ENCODE measurements at places on chromosomes 1 and 21.
A peak's percentile ranks its signal among the peaks of the same experiment; 100 is the strongest.

DNA sequence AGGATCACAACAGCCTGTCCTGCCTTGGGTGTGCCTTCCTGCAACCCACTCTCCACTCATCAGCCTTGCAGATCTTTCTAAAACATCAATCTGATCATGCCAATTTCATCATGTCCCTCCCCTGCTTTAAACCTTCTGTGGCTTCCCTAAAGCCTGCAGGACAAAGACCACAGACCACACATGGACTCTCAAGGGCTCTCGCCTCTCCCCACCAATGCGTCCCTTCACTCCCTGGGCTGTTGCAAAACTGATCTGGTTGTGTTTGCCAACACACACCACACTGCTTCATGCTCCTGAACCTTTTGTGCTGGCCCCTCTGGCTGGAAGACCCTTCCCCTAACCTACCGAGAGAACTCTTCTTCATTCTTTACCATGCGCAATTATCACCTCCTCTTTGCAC, 72.4 kb downstream of the ITPKB start:
- no peak for DNase-seq

- no peak for DNase-seq
Measured at GRCh38 chr1:246306415-246307037, 200.6 kb downstream of the SMYD3 start.

DNA sequence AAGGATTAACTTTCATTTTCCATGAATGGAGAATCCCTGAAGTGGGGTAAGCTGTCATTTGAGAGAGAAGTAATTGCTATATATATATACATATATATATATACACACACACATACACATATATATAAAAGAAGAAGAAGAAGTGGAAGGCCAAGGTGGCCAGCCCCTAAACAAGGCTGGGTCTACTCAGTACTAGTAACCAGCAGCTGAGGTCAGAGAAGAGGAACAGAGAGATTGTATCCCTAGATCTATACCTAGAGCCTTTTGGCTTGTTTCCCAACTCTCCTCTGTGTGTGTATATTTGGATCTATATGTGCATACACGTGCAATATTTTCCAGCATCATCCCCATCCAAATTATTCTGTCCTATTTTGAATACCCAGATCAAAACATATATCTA, 5.2 kb downstream of the TNFSF4 start:
- DNase-seq, result no peak

DNA sequence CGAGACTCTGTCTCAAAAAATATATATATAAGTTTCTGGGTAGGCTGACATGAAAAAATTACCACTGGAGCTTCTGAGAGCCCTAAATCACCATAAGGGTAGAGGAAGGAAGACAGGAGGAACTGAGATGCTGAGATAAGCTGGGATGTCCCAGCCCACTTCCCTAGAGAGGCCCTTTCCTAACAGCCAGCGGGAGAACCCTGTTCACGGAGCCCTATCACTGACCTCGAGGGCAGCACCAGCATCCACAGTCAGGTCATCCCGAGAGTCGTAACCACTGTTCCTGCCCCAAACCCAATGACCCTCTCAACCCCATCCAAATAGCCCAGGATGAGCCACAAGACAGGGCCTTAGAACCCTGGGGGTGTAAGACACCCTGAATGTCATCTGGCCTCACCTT, 77.5 kb downstream of the CD34 start:
- DNase-seq, result no peak

GRCh38 chr1:195773931-195774330, 834.3 kb downstream of the KCNT2 start:
- DNase-seq, result no peak

- peak; percentile 80 for DNase-seq
Measured at GRCh38 chr1:4681026-4681425, 26.6 kb downstream of the AJAP1 start.
